Activated T-cell treated with anti-CD3 and anti-CD28 coated beads, Interleukin-2, amount 50 U/mL, for 72 hours (primary cell): ENCODE measurements at places on chromosomes 13 and 19. TPM values are rescaled to one million over a fixed set of nuclear protein-coding genes. Genes with fewer than 3 reads are reported as not detected.

The MYO1F gene
- total RNA-seq: 23.3 TPM

The LILRB5 gene
- total RNA-seq: not detected

The RFC3 gene
- 47.7 TPM for total RNA-seq

The ZNF229 gene
- total RNA-seq: 1.4 TPM

The FUT2 gene
- total RNA-seq: not detected

The RTBDN gene
- total RNA-seq: not detected
